ENCODE measurements at places on chromosomes 4 and X.

GRCh38 chrX:10007621-10008020 is 40.5 kb downstream of the CLDN34 start:
- DNase-seq, result no peak

- peak; percentile 31 for DNase-seq
These were observed 5.9 kb upstream of the GRPEL1 start for GRCh38 chr4:7073526-7074390.

- peak; percentile 66 for DNase-seq
These were observed 88.3 kb downstream of the NHSL2 start for GRCh38 chrX:71998836-71999509.

- DNase-seq, result no peak
These were observed 19.2 kb downstream of the CC2D2A start for GRCh38 chr4:15488658-15489470.

DNA sequence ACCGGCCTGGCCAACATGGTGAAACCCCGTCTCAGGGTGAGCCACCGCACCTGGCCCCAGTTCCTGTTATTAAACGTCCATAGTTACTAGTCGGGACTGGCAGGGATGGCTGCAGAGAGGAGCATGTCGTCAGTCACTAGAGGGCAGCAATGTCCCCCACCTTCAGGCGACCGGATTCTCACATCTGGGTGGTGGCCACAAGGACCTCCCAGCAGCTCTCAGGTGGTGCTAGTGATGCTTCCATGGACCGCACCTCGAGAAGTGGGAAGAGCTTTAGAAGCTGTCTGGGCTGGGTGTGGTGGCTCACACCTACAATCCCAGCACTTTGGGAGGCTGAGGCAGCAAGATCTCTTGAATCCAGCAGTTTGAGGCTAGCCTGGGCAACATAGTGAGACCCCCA is 13.3 kb upstream of the IL3RA start:
- DNase-seq, result peak; percentile 44

GRCh38 chrX:151723156-151723760 is 7.4 kb downstream of the FATE1 start:
- no peak for DNase-seq

DNA sequence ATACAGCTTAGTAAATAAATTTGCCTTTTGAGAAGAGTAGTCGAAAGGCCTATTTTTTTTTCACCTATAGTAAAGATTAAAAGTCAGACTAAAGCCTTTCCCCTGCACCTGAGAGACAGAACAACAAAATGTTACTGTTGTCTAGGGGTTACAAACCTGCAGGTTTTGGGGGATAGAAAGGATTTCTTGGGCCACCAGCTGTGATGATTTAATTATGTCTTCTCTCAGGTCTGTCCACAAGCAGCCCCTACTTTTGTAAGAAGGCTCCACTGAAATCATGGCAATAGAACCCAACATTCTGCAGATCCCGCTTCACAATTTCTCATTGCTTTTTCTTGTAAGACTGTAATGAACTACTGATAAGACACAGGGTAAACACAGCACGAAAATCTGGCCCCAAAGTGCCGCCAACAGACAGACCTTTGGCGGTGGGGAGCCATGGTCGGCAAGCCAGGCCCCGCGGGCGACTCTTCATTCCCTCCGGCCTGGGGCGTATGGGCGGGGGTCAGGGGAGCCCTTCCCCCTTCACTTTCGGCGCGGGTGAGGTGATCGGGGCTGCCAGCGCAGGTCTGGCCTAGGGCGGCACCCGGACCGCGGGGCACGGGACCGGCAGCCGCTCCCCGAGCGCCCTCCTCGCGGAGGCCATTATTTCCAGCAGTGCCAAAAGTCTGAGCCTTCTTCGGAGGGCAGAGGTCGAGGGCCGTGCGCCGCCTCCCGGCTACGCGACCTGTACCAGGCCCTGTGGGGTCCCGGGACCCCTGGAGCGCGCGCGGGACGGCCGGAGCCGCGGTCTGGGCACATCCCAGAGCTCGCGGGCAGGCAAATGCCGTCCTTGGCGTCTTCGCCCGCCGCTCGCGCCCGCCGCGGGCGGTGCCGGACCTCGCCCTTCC is 812 bp upstream of the KDM6A start:
- DNase-seq, result peak; percentile 35

GRCh38 chr4:6333301-6334202 is 63.9 kb downstream of the WFS1 start:
- no peak for DNase-seq

GRCh38 chr4:77438549-77438948 is 167.1 kb upstream of the CXCL13 start:
- no peak for DNase-seq

DNA sequence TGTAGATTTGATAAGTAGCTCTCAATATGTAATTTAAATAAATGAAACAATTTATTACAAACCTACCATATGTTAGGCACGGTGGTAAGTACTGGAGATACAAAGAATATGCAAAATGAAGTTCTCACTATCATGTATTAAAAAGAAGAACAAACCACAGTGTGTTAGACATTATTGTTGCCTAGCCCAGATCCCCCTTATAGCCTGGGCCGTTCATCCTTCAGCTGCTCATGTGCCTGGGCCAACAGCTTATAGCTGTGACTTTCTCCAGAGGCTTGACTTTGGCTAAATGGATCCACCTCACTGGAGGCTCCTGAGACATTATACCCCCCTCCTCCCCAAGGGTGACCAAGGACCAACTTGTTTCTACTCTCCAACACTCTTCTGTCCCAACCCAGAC is 29.8 kb upstream of the CCNG2 start:
- DNase-seq, result no peak

DNA sequence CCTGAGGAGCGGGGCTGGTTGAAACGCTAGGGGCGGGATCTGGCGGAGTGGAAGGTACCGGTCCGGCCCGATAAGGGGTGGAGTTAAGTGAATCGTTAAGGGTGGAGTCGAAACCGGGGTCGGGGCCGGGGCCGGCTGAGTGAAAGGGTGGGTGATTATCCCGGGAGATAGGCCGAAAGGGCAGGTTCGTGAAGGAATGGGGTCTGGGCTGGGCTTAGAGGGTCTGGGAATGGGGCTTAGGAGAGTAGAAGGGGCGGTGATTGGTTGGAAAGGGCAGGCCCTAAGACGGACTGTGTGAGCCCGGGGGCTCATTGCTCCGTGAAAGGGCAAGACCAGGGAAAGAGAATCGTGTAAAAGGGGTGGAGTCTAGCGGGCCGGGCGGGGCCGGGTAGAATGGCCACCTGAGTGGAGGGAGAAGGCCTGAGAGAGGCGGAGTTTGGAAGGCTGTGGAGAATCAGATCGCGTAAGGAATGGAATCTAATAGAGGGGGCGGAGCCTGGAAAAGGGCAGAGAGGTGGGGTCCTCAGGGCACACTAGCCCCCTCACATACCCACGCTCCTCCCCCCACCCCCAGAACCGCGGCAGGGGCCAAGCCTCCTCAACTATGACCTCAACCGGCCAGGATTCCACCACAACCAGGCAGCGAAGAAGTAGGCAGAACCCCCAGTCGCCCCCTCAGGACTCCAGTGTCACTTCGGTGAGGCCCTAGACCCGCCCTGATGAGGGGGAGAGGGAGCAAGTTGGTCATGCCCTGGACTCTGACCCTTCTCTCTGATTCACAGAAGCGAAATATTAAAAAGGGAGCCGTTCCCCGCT is 430 bp downstream of the HDAC6 start:
- DNase-seq, result peak; percentile 56

GRCh38 chr4:55161739-55162138 is 36.3 kb upstream of the KDR start:
- no peak for DNase-seq

GRCh38 chr4:24560868-24561368 is 23.4 kb downstream of the DHX15 start:
- DNase-seq, result no peak

DNA sequence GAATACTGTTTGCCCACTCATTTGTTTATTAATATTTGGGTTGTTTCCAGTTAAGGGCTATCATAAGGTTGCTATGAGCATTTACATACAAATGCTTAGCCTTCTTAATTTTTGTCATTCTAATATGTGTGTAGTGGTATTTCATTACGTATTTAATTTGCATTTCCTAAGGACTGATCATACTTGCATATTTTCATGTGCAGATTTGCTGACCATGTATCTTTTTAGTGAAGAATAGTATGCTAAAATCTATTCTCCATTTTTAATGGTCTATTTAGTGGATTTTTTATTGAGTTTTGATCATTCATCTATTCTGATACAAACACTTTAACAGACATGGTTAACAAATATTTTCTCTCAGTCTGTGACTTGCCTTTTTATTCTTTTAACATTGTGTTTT is 949.5 kb downstream of the RAB28 start:
- no peak for DNase-seq

GRCh38 chrX:143854006-143854405 is 29.9 kb upstream of the UBE2NL start:
- DNase-seq, result no peak

GRCh38 chrX:56764153-56764974 is 35.3 kb downstream of the NBDY start:
- DNase-seq, result peak; percentile 82

DNA sequence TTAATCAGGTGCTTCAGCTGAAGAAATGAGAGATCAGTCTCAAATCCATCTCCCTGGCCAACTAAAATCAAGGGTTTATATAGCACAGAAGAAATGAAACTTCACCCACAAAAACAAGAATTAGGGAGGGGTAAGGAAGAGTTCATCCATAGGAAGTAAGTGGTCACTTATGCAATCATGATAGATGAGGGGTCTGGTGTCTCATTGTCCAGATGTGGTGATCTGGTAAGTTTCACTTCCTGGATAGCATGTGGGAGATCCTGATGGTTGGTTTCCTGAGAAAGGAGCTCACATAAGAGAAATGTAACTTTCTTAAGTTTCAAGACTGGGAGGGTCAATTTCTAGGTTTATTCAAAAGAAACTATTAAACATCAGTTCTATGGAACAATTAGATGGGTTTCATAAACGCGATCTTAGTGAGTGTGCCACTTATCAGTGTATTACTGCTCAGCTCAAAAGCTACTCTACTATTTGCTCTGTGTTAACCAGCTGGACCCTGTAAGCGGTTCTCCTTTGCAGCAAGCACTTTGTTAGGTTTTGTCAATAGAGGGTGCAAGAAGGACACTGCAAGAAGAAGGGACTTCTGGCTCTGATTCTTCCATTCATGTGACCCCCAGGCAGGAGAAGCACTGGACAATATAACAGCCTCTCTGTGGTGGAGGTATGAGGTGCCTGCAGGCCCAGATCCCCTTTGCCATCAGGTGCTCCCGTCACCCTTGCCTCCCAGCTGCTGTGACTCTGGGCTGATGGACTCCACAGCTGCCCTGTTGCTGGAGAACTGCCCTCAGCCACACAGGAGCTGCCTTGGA is 35.4 kb upstream of the HPSE start:
- DNase-seq, result no peak

- no peak for DNase-seq
These were observed 96.3 kb downstream of the GEMIN8 start for GRCh38 chrX:13933352-13933751.

DNA sequence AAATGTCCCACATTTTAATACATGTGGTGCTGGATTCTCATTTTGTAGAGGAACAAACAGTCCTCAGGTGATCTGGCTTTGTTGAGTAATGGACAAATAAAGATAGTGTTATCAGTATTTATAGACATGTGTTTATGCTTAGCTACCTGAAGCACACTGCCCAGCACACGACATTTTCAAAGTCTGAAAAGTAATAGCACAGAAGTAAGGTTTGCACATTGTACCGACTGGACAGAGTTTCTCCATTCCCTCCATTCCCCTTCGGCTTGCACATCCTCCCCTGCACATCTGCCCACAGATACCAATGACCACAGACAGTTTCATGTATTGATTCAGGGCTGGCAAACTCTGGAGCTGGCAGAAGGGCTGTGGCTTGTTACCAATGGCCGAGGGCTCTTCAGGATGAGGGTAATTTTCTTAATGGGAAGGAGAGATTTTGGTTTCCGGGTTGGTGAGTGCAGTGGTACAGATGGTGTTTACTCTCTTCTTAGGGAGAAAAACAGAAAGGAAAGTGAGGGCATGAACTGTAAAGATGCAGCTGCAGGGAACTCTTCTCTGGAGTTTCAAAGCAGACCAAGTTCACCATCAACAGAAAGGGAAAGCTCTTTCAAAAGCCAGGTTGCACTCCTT is 2.3 kb downstream of the GRPR start:
- no peak for DNase-seq

DNA sequence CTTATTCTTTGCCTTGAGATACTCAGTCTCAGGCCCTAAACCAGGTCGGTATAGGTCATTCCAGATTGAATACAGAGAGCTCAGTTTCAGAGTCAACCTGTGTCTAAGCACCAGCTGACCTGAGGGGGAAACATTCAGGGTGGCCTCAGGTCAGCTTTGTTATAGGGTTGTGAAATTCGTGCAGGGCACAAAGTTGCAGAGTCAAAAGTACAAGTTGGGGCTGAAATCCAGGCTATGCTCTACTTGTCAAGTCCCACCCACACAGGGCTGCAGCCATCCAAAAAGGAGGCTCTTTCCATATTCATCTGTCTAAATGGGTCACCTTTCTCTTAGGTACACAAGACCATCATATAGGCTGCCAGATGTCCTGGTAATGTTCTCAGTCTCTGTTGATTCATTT is 89.7 kb downstream of the ITIH6 start:
- no peak for DNase-seq

- no peak for DNase-seq
These were observed 387.5 kb upstream of the GRID2 start for GRCh38 chr4:91916219-91916618.

DNA sequence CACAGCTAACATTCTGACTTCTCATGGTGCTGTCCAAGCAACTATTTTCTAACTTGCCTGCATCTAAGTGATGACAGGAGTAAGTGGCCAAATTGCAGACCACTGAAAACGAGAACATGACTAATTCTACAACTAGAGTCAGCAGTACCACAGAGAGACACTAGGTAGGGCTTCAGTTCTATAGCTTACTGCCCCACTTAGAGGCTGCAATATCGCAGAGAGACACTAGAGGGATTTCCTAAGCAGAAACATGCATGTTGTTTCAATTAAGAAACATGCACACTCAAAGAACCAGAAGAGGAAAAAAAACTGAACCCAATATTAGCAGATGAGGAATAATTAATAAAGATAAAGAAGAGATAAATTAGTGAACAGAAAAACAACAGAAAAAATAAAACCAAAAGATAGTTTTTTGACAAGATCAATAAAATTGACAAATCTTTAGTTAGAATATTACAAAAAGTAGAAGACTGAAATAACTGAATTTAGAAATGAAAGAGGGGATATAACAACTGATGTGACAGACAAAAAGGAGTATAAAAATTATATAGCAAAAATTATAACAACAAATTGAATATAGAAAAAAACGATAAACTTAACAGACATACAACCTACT is 100.8 kb downstream of the SPIN4 start:
- DNase-seq, result peak; percentile 55
